ENCODE measurements at places on chromosomes 7 and 10. TPM values are rescaled to one million over a fixed set of nuclear protein-coding genes. Genes with fewer than 3 reads are reported as not detected.

Gene CHAT
- total RNA-seq, result not detected

Gene UFSP1
- 4.9 TPM for total RNA-seq

Gene IGFBP3
- 160 TPM for total RNA-seq

Gene TAS2R38
- not detected for total RNA-seq

Gene CAMK2B
- 0.27 TPM for total RNA-seq

Gene PDAP1
- total RNA-seq, result 202 TPM

Gene TNS3
- total RNA-seq, result 80.6 TPM

Gene ABCB1
- 0.29 TPM for total RNA-seq

Gene MRPS16
- total RNA-seq, result 125 TPM

Gene TAS2R41
- total RNA-seq, result not detected

Gene SPDYE1
- total RNA-seq, result not detected

Gene ASZ1
- not detected for total RNA-seq

Gene CALCR
- not detected for total RNA-seq

Gene VAX1
- 1.7 TPM for total RNA-seq

Gene STAM
- 32.2 TPM for total RNA-seq

Gene GRM3
- not detected for total RNA-seq

Gene AKR1C8
- 0.42 TPM for total RNA-seq

Gene IKZF1
- not detected for total RNA-seq

Gene SFRP5
- 2.4 TPM for total RNA-seq

Gene TAC1
- not detected for total RNA-seq

Gene KCNMA1
- 76.7 TPM for total RNA-seq

Gene SPDYE18
- total RNA-seq, result not detected

Gene OLAH
- total RNA-seq, result 0.20 TPM

Gene SMKR1
- 11.8 TPM for total RNA-seq

Gene SNCG
- total RNA-seq, result 14.6 TPM

Gene KCNH2
- 0.38 TPM for total RNA-seq

All from A549 treated with CORT108297 at 1 μM for 4 hours (cell line).